ENCODE measurements at places on chromosomes 4 and X.

GRCh38 chr4:177308125-177308524, 1.5 kb upstream of the NEIL3 start:
- no peak for DNase-seq

- DNase-seq, result no peak
Measured at GRCh38 chr4:133493776-133494175, 344.7 kb downstream of the PCDH10 start.

- no peak for DNase-seq
Measured at GRCh38 chr4:108574402-108574801, 46.0 kb upstream of the RPL34 start.

- no peak for DNase-seq
Measured at GRCh38 chr4:110508827-110509710, 33.1 kb downstream of the ENPEP start.

GRCh38 chr4:3252831-3253641, 4.1 kb downstream of the MSANTD1 start:
- DNase-seq, result no peak

GRCh38 chrX:662126-662525, 31.5 kb downstream of the SHOX start:
- DNase-seq, result no peak

DNA sequence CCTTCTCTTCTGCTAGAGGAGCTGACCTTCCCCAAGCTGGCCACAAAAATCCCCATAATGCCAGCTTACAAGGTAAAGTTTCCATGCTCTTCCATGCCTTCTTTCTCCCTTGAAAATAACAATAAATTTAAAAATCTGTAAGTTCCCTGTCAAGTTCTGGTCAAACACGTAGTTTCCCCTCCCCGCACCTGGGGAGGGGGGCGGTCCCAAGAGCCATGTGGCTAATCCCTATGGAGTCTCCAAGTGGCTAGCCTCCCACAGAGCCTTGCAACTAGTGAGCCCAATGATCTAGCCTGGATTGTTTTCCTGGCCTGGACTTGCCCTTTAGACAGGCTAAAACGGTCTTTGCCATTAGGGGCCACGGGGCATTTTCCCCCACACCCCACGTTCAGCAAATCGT, 2.1 kb upstream of the NRK start:
- DNase-seq, result no peak

DNA sequence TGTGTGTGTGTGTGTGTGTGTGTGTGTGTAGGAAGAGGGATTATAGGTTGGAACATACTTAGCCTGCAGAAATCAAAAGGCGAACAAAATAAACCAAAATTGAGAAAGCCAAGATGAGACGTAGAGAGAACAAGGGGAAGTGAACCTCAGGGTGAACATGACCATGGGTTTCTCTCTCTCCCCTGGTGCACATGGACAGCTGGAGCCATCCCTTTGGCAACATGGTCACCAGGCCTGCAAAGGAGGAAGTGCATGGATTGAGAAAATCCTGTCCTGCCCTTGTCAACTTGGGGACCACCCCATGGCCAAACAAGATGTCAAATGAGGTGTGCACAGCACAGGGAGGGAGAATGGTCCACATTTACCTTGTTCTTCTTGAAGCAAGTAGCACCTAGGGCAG, 23.1 kb downstream of the LGI2 start:
- no peak for DNase-seq

- DNase-seq, result no peak
Measured at GRCh38 chr4:89277412-89277811, 30.2 kb downstream of the GPRIN3 start.

- no peak for DNase-seq
Measured at GRCh38 chr4:141724646-141725045, 88.3 kb downstream of the IL15 start.

DNA sequence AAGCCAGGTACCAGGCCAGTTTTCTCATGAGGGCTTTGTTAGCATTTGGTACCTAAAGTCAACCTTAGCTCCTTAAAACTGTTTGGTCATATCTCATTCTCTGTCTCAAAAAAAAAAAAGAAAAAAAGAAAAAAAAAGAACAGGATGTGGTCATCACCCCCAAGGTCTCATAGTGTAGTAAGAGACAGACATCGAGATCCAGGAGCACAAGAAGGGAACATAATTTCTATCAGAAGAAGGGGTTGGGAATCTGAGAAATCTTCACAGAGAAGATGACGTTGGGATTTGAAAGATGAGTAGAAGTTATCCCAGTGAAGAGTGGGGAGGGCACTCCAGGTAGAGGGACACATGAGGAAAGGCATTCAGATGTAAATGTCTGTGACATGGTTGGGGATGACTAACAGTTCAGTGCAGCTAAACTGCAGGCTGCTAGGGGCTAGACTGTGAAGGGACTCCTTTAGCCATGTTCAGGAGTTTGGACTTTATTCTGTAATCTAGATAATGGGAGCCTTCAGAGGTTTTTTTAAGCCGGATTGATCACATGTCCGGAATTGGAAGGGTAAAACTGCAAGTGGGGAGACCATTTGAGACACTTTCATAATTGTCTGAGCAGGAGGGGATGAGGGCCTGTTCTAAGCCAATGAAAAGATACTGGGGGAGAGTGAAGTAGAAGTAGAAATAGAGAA, 26.9 kb upstream of the GJB1 start:
- no peak for DNase-seq

DNA sequence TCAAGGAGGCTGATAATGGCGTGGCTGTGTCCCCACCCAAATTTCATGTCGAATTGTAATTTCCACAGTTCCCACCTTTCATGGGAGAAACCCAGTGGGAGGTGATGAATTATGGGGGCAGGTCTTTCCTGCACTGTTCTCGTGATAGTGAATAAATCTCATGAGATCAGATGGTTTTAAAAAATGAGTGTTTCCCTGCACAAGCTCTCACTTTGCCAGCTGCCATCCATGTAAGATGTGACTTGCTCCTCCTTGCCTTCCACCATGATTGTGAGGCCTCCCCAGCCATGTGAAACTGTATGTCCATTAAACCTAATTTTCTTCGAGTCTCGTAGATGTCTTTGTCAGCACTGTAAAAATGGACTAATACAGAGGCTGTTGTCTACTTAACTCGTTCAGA, 488.3 kb downstream of the SPRY1 start:
- DNase-seq, result no peak

DNA sequence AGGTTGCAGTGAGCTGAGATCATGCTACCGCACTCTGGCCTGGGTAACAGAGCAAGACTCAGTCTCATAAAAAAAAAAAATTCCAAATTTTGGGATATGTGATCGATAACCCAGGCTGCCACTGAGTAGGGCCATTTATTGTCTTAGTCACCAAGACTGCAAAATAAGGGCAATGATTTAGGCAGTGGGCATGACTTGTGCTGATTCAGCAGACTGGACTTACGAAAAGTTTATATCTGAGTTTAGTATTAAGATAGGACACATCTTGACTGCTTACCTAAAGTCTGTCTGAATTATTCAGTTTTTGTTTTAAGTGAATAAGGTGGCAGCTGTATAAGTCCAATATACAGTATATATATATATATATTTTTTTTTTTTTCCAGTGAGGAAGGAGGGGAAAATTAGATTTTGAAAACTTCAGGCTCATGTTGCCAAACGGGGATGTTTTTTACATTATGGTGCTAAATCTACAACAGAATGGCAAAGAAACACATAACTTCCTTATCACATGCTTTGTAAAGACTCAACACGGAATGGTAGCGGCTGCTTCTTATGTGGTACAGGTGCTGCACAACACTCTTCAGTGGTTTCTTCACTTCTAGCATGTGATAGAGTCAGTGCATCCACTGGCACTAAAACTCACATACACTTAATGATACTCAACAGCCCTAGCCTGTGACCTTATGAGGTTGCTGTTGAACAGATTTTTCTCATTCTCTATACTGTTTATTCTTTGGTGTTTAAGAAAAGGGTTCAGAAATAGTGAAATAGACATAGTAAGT, 6.5 kb downstream of the TEX13D start:
- no peak for DNase-seq

- DNase-seq, result no peak
Measured at GRCh38 chr4:148431401-148431800, 10.8 kb downstream of the NR3C2 start.

Data from SHP77 treated with DMSO at 0.1 percent for 48 hours (cell line).